Choroid plexus epithelial cell (primary cell): ENCODE measurements at places on chromosomes 4 and X.

GRCh38 chrX:24899391-24899790 is 116.4 kb downstream of the ARX start:
- no peak for DNase-seq

DNA sequence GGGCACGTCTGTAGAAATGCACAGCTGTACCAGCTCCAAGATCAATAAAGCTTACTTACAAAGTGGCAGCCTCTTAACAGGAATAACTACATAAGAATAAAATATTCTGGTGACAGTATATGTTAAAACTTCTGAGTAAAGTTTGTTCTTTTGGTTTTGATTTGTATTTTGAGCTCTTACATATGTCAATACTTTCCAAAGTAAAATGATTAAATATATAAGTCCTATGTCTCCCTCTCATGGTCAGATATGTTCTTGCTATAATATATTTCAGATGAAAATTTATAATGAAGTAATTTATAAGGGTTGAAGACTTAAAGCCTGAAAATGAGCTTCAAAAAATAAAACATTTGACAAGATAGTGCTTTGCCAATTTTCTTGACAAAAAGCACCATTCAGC is 254.4 kb downstream of the NPFFR2 start:
- peak; percentile 39 for DNase-seq

- no peak for DNase-seq
Observed at GRCh38 chr4:1395941-1396805, 10.1 kb downstream of the NKX1-1 start.

GRCh38 chr4:37555322-37555721 is 130.9 kb downstream of the RELL1 start:
- DNase-seq: no peak

- peak; percentile 4 for DNase-seq
Observed at GRCh38 chr4:5890063-5890727, 2.7 kb downstream of the CRMP1 start.

GRCh38 chr4:44493924-44494323 is 45.3 kb upstream of the KCTD8 start:
- peak; percentile 15 for DNase-seq

GRCh38 chrX:121298499-121298898 is 251.1 kb downstream of the GLUD2 start:
- DNase-seq: no peak

GRCh38 chr4:3524920-3525319 is 7.3 kb downstream of the LRPAP1 start:
- peak; percentile 5 for DNase-seq
